ENCODE measurements at places on chromosomes 5 and 9.
A peak's percentile ranks its signal among the peaks of the same experiment; 100 is the strongest.

- no peak for DNase-seq
Observed at GRCh38 chr5:64301566-64301965, 135.9 kb downstream of the RNF180 start.

GRCh38 chr5:109152565-109152964, 257.2 kb downstream of the PJA2 start:
- DNase-seq, result no peak

- no peak for DNase-seq
Observed at GRCh38 chr9:20478786-20479185, 143.5 kb downstream of the MLLT3 start.

DNA sequence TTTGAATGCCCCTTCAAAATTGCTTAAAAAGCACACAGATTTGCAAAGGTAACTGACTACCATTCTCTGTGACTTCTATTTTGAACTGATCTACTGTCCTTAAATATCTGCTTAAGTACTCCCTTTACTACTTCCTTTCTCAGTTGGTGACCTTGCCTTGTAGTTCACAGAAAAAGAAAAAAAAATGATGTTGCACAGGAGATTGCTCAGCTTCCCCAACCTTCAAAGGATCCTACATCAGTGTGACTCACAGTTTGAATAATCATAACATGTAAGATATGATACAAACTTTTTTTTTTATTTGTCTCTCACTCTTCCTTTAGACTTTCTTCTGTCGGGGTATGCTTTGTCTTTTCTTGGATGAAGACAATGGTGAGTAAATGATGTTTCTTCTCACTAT, 1029.6 kb downstream of the CDH12 start:
- no peak for DNase-seq

DNA sequence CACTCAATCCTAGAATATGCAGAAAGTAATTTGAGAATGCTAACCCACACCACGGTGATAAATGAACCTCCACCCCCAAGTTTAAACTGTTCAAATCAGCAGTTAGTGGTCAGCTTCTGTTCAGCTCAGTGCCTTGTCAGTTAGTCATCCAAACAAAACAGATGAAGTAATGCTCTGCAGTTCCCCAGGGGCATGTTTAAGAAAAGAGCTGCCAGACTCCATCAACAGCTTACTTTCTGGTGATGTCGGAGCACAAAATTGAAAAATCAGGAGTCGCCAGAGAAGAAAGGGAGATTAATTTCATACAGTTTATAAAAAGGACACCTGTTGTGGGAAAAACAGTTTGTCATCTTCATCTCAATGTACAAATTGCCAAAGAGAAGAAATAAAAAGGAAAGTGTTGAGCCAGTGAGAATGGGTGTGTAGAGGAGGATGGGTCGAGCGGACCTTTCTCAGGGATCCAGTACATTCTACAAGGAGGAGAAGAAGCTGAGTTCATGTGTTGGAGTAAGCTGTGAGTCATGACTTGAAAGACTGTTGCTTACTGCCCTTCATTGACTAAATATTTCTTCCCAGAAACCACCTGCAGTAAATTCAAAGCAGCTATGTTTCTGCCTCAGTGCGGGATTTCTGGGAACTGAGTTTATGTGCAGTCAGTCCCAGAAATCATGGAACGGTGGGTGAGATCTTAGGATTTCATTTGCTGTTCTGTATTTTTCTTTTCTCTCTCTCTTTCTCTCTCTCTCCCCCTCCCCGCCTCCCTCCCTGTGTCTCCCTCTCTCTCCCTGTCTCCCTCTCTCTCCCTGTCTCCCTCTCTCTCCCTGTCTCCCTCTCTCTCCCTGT, 13.7 kb downstream of the TRIO start:
- no peak for DNase-seq

DNA sequence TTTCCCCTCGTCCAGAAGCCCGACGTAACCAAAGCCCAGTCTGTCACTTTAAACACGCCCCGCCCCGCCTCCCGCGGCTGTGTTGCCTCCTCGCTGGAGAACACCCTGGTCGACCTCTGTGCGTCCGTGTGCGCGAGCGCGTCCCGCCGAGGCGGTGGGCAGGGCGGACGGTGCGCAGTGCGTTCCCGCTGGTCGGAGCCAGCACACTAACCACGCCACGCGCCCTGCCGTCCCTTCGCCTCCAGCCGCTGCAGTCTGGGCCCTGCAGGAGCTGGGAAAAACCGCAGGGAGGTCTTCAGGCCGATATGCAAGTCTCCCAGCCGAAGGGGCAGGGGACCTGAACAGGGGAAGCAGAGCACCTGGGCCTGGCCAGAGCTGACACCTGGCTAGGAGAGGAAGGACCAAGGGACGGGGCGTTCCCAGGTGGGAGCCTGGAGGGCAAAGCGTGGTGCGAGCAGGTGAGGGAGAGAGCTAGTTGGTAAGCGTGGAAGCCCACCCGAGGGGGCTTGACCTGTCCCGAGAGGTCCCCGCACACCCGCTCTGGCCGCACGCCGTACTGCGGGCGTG, 1.3 kb upstream of the PHPT1 start:
- DNase-seq, result peak; percentile 53

DNA sequence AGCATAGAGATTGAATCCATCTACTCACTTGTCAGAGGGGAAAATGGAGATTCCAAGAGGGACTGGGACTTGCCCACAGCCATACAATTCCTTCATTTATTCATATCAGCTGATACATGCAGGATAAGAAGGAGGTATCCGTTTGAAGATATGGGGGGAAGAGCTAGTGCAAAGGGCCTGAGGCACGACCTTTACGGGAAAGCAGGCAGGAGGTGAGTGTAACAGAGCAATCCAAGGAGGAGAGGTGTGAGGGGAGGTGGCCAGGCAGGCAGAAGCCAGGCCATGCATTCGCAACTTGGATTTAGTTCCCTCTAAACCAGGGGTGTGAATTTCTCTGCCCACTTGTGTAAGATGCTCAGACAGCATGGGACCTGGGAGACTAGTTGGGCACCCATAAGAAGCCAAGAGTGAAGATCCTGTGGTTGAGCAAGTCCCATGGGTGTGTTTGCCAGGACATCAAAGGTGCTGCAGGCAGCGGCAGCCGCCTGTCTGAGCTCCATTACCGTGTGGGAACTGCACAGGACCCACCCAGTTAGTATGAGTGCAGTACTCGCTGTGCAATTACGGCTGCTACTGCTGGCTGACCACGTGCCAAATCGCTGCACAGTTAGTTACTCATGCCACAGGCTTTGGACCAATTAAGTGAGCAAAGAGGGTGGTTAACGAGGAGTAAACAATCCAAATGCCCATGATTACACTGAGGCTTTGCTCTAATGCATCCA, 31.4 kb upstream of the FAT2 start:
- DNase-seq, result no peak

Data from progenitor cell of endocrine pancreas (in vitro differentiated cells).